Regular cardiac myocyte (primary cell): ENCODE measurements at places on chromosomes 1 and 21. TPM values are rescaled to one million over a fixed set of nuclear protein-coding genes. Genes with fewer than 3 reads are reported as not detected.

The OR2L3 gene
- not detected in 2 replicates for total RNA-seq

The FCGR1A gene
- 0.19 TPM in 1 of 2 replicates, not detected in the other for total RNA-seq

The MATN1 gene
- 0.28 TPM in 1 of 2 replicates, not detected in the other for total RNA-seq

The TMEM269 gene
- under 0.01 TPM in 1 of 2 replicates, not detected in the other for total RNA-seq

The TDRD10 gene
- 0.28 TPM in 1 of 2 replicates, not detected in the other for total RNA-seq

The RPE65 gene
- total RNA-seq: not detected in 2 replicates

The ELAPOR1 gene
- under 0.01 and 0.28 TPM in 2 replicates for total RNA-seq

The RWDD3 gene
- 13.0 and 13.8 TPM in 2 replicates for total RNA-seq

The OR14K1 gene
- not detected in 2 replicates for total RNA-seq

The GCLM gene
- total RNA-seq: 18.3 and 25.3 TPM in 2 replicates

The FCER1G gene
- 0.38 TPM in 1 of 2 replicates, not detected in the other for total RNA-seq

The SESN2 gene
- total RNA-seq: 12.1 and 14.0 TPM in 2 replicates

The PRAMEF6 gene
- total RNA-seq: not detected in 2 replicates

The DNAJC28 gene
- total RNA-seq: 1.7 and 2.0 TPM in 2 replicates

The HSF2BP gene
- 0.96 and 2.5 TPM in 2 replicates for total RNA-seq

The CYP2J2 gene
- total RNA-seq: not detected in 2 replicates

The CD247 gene
- total RNA-seq: under 0.01 and 0.28 TPM in 2 replicates

The ETV3L gene
- total RNA-seq: not detected in 2 replicates
